ENCODE measurements at places on chromosomes 1 and 21.

- DNase-seq = no peak
Measured at GRCh38 chr1:54409156-54410142, 3.3 kb upstream of the SSBP3 start.

- no peak for DNase-seq
Measured at GRCh38 chr1:107477233-107477632, 336.4 kb downstream of the NTNG1 start.

GRCh38 chr1:220157738-220158137 is 63.8 kb downstream of the IARS2 start:
- no peak for DNase-seq

DNA sequence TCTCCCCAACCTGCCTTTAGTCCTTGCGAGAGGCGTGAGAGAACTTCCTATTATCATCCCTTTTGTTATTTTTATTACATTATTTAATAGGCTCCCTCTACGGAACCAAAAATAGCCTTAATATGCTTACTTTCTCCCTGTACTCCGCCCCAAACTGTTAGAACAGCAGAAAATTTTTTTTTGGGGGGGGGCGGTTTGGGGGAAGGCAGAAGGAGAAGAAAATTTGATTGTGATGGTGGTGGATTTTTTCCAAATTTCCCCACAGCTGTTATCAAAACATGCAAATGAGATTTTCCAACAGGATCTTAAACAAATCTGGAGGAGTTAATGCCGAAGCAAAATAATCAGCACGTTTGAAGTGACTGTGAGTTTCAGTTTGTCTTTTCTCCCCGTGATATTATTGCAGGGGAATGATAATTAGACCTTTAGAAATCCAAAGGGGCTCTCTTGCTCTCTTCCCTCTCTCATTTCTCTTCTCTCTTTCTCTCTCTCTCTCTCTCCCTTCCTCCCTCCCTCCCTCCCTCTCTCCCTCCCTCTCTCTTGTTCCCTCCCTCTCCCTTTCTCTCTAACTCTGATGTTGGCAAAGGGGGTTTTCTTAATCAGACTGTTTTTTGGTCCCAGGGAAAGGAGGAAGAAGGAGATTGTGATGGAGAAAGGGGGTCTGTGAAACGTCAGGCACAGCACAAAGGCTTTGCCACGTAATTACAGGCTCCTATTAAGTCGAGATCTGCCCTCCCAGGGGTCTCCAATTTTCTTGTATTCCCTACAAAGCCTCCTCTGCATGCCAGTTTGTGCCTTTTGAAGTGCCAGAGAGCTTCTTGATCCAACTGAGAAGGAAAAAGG is 1.1 kb upstream of the PRRX1 start:
- no peak for DNase-seq

DNA sequence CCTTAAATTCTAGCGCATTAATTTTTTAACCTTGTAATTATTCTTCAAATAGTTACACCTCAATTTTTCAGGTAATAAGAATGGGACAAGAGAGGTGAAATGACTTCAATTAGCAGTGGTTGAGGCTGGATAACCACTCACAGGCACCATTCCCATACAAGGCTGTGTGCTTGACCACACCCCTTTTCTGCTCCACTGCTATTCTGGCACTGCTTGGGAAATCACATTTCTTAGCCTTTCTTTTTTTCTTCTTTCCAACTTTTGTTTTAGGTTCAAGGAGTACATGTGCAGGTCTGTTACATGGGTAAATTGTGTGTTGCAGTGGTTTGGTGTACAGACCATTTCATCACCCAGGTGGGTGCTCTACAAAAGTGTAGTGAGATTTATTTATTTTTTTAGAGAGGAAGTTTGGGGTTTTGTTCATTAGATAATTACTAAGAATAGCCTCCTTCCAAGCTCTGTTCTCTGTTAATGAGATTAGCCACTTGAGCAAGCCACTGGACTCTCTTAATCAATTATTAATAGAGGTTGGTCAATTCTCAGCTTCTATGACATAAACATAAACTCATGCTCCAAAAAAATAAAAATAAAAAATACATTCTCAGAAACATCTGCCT is 14.4 kb downstream of the ILDR2 start:
- DNase-seq = no peak

- no peak for DNase-seq
Measured at GRCh38 chr21:16420031-16420724, 690.4 kb downstream of the USP25 start.

GRCh38 chr1:67874501-67875111 is 41.3 kb upstream of the GNG12 start:
- no peak for DNase-seq

DNA sequence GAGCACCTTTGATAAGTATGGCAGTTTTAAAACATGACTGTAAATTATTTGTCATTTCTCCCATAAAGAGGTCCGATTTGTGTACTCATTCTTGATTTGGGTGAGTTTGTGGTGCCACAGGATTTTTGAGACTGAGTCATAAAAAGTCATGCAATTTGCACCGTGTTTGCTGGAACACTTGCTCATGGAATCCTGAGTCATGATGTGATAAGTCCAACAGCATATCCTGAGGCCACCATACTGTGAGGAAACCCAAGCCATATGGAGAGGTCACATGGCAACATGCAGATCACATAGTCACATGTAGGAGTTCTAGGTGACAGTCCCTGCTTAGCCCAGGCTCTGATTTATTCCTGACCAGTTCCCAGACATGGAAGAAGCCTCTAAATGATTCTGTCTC is 40.8 kb upstream of the PRRX1 start:
- no peak for DNase-seq

DNA sequence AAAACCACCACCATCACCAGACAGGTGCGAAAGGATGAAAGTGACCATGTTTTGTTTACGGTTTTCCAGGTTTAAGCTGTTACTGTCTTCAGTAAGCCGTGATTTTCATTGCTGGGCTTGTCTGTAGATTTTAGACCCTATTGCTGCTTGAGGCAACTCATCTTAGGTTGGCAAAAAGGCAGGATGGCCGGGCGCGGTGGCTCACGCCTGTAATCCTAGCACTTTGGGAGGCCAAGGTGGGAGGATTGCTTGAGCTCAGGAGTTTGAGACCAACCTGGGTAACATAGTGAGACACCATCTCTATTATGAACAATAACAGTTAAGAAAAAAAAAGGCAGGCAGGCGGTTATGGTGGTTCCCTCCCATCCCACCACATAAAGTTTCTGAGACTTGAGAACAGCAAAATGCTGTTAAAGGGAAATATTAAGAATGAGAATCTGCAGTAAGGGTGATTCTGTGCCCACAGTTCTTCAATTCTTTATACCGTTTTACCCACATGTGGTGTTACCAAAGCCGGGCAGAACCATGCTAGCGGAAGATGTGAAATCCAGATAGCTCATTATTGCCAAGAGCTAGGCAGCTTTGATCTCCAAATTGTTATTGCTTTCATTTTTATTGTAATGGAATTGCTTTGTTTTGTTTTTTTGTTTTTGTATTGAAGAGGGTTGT is 34.5 kb upstream of the TDRD10 start:
- no peak for DNase-seq

- no peak for DNase-seq
Measured at GRCh38 chr1:14741082-14741481, 142.6 kb downstream of the KAZN start.

DNA sequence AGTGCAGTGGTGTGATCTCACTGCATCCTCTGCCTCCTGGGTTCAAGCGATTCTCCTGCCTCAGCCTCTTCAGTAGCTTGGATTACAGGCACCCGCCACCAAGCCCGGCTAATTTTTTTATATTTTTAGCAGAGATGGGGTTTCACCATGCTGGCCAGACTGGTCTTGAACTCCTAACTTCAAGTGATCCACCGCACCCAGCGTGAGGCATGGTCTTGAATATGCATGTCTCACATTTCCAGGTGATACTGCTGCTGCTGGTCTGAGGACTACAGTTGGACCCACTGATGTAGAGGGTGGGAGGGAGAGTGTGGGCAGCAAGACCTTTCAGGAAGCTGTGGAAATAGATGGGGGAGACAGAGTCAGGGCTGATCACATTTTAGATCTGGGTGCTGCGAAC is 21.9 kb upstream of the ASAP3 start:
- no peak for DNase-seq

DNA sequence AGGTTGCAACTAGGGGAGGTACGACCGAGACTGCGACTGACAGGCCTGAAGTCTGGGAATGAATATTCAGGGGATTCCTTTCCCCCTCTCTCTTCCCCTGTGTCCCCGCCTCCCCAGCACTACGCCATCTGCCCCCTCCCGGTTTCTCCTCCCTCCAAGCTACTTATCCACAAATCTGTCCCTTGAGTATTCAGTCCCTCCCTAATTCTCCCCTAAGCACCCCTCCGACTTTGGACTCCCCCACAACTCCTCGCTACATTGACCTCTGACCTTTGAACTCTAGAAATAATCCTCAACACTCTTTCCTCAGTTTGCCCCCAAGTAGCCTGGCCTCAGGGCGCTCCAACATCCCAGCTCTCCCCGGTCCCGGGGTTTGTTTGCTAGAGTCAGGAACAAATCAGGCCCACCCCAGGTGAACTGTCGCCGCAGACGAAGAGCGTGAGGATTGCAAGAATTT is 393 bp downstream of the LYSMD1 start:
- DNase-seq = no peak

GRCh38 chr1:234452406-234452965 is 26.5 kb downstream of the TARBP1 start:
- DNase-seq = no peak

DNA sequence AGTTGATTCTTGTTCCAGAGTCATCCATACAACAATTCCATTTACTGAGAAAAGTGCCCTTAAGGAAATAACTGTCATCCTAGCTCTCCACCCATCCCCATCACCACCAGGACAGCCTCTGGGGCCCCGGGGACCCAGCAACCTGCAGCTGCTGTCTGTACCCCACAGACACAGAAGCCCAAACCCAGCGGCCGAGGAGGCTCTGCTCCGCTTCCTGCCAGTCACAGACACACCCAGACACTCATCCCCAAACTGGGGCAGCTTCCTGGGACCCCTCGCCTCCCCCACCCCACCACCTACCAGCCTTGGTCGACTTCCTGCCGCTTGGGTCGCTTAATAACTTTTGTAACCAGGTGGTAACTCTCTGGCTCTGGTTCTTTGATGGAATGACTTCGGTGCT is 121.6 kb upstream of the SLC25A33 start:
- no peak for DNase-seq

DNA sequence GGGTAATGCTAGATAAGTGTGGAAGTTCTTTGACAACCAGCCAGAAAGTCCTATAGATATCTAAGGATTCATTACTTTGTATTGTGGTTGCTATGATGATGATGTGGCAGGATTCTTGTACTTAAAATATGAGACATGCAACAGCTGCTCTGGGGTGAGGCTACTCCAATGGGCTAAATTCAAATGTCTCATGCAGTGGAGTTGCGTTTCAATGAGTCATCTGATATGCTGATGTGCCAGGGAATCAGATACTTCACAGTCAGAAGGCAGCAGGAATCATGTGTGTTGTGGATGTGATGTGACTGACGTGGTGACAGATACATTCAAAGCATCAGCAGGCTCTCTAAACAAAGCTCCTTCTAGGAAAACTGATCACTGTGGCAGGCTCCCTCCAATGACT is 66.5 kb downstream of the TSEN15 start:
- DNase-seq = no peak

DNA sequence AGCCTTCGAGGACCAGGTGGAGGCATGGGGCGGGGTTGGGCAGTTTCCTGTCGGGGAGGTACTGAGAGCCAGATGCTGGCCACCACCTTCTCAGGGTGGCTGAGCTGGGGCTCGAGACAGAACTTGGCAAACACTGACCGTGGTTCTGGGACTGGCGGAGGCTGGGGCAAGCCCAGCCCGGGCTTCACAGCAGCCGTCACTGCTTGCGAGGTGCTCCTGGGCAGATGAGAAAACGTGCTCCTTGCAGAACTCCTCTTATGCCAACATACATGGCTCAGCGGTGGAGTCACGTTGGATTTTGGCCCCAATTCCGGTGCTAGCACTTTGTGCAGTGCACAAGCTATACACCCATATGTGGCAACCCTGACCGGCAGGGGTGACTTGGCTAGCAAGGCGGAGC is 69.2 kb downstream of the RUNX3 start:
- DNase-seq = no peak

DNA sequence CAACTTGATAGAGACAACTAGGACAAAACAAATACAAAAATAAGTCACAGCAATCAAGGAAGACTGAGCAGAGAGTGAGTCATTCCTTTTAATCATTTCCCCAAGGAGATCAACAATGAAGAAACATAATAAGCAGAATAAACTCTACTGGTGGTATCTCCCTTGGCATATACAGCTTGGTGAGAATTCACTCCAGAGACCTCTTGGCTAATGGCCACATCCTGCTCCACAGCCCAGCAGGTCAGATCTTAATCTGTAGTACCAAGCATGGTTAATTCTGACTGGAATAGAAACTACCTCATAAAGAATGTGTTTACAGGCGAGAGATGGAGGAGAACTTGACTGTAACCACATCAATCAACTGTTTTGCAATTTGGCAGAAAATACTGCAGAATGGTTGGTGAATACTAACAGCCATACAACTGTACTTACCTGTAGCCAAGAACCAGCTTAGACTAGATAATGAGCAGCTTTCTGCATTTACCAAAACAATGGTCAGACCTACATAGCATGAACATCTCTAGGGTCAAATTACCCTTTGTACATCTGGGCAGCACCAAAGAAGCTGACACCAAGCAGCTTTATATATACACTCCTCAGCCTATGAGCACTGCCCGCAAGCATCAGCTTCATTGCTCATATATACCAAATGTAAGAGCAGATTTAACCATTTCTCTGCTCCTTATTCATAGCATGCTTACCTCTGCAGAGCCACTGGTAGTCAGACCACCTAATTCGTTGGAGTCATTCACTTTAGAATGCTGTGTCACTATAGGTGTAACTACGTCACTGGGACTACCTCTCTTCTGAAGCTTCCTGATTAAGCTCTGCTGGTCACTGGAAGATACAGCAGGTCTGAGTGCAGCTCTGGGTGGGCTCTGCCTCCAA is 51.0 kb downstream of the KIAA0319L start:
- no peak for DNase-seq

DNA sequence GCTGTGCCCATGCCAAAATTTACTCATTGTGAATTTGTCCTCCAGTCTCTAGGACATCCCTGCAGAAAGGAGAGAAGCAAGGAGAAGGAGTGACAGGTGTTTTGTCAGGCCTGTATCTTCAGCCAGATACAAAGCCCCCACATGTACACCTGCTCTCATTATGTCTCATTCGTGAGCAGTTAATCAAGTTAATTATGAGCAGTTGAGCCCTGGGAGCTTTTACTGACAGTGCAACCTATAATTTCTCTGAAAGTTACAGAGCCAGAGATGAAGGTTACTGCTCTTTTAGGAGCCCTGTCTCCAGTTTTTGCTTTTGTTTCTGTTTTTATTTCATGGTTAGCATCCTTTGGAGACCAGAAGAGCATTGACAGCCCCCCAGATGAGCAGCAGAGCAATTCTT is 5.0 kb upstream of the ILDR2 start:
- no peak for DNase-seq

DNA sequence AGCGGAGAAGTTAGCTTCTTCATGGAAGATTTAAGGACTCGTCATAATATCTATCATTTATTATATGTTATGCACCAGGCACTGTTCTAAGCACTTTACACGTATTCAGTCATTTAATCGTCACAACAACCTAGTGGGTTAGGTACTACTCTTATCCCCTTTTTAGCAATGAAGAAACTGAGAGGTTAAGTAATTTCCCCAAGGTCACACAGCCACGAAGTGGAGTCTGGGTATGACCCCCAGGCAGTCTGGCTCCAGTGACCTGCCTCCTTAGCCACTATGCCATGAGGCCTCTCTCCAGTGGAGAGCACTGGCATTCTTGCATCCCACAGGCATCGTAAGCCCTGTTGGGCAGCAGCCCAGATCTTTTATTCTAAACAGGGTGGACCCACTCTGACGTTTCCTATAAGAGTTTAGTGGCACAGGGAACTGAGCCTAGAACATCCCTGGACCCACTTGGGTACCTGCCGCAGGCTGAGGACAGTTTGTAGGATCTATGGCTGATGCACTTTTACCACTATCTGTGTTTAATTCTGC is 123.0 kb downstream of the NAV1 start:
- DNase-seq = no peak
